SK-MEL-5 (cell line): ENCODE measurements at places on chromosomes 11 and 22. TPM values are rescaled to one million over a fixed set of nuclear protein-coding genes. Genes with fewer than 3 reads are reported as not detected.

Gene PLEKHB1
- 45.0 and 48.5 TPM in 2 replicates for total RNA-seq

Gene C11orf16
- total RNA-seq, result not detected in 2 replicates

Gene PICK1
- 24.2 and 35.7 TPM in 2 replicates for total RNA-seq

Gene TENM4
- total RNA-seq, result 0.08 TPM in 1 of 2 replicates, not detected in the other

Gene BAIAP2L2
- total RNA-seq, result 42.1 and 49.1 TPM in 2 replicates

Gene CECR2
- total RNA-seq, result 4.8 and 5.7 TPM in 2 replicates

Gene GDPD4
- not detected in 2 replicates for total RNA-seq
